ENCODE measurements at places on chromosomes 12 and 14. TPM values are rescaled to one million over a fixed set of nuclear protein-coding genes. Genes with fewer than 3 reads are reported as not detected.
A peak's percentile ranks its signal among the peaks of the same experiment; 100 is the strongest.

The TAMALIN gene
- 6.6 TPM for total RNA-seq

The KIF5A gene
- 5.3 TPM for total RNA-seq

The NID2 gene
- total RNA-seq = 2.9 TPM

The TMEM63C gene
- total RNA-seq = 1.6 TPM

The TMEM132D gene
- 4.5 TPM for total RNA-seq

The CCDC88C gene
- total RNA-seq = 59.4 TPM

The SLC38A2 gene
- 215 TPM for total RNA-seq

The GALNT4 gene
- total RNA-seq = 7.4 TPM

GRCh38 chr12:31620311-31620710 is 29.4 kb upstream of the DENND5B start:
- no peak overlapping the region for H3K27ac ChIP-seq
- H3K27me3 ChIP-seq = no peaks in the 10 kb centered on the region
- no peaks in the 10 kb centered on the region for H3K36me3 ChIP-seq
- peaks cover 3% of the 10 kb centered on the region for H3K4me1 ChIP-seq
- DNase-seq = no peak
- H3K4me3 ChIP-seq = no peak overlapping the region

DNA sequence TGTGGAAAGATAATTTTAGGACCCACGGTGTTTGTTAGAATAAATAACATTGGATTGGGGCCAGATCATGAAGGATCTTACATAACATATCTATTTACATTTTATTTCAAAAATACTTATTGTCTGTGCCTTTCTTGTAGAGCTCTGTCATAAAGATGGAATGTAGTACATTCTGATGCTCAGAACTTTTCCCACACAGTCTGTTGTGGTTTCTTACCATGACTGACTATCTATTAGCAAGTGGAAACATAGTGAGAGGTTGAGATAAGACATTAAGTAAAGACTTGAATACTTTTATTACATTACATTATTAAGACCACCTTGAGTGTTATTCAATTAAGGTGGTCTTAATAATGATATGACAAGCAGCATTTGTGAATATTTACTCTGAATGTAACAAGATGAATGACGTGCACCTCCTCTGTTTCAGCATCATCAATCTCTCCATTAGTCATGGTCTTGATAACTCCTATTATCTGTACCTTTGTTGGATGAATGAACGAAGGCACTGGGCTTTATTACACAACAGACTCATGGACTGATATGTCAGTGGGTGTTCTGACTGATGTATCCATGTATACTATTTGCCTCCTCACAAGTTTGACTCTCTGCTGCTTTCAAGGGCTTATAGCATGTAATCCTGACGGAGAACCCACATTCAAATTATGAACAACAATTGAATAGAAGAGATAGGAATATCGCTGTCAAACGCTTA is 883.0 kb upstream of the FLRT2 start:
- no peaks in the 10 kb centered on the region for H3K27me3 ChIP-seq
- no peak overlapping the region for H3K27ac ChIP-seq
- no peak overlapping the region for H3K4me3 ChIP-seq
- peaks cover 6% of the 10 kb centered on the region for H3K4me1 ChIP-seq

DNA sequence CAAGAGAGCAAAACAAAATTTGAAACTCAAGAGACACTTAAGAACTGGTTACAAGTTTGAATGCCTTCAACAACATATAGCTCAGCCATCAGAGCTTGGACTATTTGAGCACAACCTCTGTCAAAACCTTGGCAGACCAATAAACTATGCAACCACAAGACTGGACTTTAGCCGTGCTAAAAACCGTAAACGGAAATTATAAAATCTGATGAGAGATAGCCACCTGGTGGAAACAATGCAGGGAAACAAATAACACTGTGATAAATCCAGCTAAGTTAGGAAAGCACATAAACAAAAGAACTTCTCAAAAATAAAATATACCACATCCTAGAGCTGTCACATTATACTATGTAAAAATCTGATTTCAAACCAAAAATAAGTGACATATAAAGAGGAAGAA is 1074.2 kb upstream of the NOVA1 start:
- no peak for DNase-seq
- no peak overlapping the region for H3K27ac ChIP-seq
- H3K4me1 ChIP-seq = no peaks in the 10 kb centered on the region
- H3K4me3 ChIP-seq = peak overlapping the region; percentile 73
- no peaks in the 10 kb centered on the region for H3K36me3 ChIP-seq

- no peaks in the 10 kb centered on the region for H3K36me3 ChIP-seq
- no peak for DNase-seq
- no peaks in the 10 kb centered on the region for H3K4me1 ChIP-seq
- no peak overlapping the region for H3K4me3 ChIP-seq
- H3K27me3 ChIP-seq = no peaks in the 10 kb centered on the region
Observed at GRCh38 chr12:68397566-68398158, 65.5 kb upstream of the MDM1 start.

DNA sequence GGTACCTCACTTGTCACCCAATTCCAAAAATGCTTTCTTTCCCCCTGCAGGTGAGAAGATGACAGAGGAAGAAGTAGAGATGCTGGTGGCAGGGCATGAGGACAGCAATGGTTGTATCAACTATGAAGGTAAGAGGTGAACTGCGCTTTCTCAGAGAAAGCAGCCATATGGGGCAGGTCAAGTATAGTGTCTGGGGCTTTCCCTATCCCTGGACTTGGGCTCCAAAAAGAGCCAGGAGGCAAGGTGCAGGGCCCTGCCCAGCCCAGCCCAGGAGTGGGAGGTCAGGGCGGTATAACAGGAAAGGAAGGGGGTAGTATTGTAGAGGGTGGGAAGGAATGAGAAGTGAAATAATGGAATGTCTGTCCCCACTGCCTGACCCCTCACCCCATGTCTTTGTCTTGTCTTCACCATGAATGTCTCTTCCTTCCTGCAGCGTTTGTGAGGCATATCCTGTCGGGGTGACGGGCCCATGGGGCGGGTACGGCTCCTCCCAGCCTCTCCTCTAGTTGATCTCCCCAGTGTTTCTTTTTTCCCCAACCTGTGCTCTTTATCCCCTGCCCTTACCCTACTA is 2.1 kb downstream of the MYL6 start:
- H3K4me1 ChIP-seq = peaks cover 8% of the 10 kb centered on the region
- peak overlapping the region; percentile 21 for H3K27ac ChIP-seq
- DNase-seq = peak; percentile 64
- peak overlapping the region; percentile 97 for H3K4me3 ChIP-seq

DNA sequence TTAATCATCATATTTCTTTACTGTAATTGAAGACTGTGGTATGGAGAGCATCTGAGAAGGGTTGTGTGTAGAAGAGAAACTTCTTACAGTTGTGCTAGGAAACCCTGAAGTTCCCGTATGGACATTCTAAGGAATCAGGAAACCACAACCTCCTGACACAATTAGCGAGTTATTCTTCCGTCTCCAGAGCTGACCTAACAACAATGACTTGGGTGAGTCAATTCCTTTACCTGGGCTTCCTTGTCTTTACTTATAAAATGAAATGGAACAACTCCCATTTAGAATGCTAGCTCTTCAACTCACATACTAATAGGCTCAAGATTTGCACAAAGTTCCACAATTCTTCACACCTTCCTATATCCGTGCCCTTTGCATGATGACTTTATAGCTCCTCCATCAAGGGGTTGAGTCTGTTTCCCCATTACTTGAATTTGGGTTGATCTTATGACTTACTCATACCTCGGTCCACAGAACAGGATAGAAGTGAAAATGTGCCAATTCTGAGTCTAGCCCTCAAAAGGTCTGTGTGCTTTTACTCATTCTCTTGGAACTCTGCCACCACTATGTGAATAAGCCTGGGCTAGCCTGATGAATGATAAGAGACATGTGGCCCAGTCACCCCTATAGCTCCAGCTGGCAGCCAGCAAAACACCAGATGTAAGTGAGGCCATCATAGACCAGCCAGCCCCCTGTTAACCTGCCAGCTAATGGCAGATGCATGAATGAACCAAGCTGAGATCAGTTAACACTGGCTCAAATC is 459.4 kb downstream of the ETNK1 start:
- no peak for DNase-seq
- no peaks in the 10 kb centered on the region for H3K4me1 ChIP-seq
- H3K27me3 ChIP-seq = no peaks in the 10 kb centered on the region
- H3K27ac ChIP-seq = no peak overlapping the region
- H3K36me3 ChIP-seq = peaks cover 88% of the 10 kb centered on the region

DNA sequence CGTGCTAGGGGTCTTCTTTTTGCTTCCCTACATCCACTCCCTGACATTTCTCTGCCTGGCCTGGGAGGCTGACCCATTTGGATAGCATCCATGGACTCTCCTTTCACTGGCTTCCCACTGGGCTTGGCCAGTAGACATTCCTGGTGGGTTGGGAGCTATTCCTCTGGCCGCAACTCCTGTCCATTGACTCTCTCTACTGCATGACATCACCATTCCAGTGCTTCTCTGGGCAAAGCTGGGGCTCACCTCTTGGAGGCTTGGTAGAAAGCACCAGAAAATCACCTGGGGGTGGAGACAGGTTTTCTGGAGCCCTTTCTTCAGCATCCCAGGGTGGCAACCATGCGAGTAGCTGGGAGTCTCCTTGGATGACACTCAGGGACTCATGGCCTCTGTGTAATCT is 16.7 kb upstream of the LHX5 start:
- H3K36me3 ChIP-seq = no peaks in the 10 kb centered on the region
- no peak overlapping the region for H3K4me3 ChIP-seq
- H3K27me3 ChIP-seq = peaks cover 36% of the 10 kb centered on the region

GRCh38 chr14:34043627-34044372 is 92.9 kb upstream of the EGLN3 start:
- DNase-seq = peak; percentile 65
- H3K27ac ChIP-seq = no peak overlapping the region
- no peak overlapping the region for H3K4me3 ChIP-seq
- no peaks in the 10 kb centered on the region for H3K27me3 ChIP-seq
- H3K36me3 ChIP-seq = no peaks in the 10 kb centered on the region
- H3K4me1 ChIP-seq = no peaks in the 10 kb centered on the region

GRCh38 chr12:22377731-22378496 is 43.4 kb upstream of the ST8SIA1 start:
- H3K4me1 ChIP-seq = no peaks in the 10 kb centered on the region
- H3K27ac ChIP-seq = no peak overlapping the region
- H3K4me3 ChIP-seq = no peak overlapping the region

DNA sequence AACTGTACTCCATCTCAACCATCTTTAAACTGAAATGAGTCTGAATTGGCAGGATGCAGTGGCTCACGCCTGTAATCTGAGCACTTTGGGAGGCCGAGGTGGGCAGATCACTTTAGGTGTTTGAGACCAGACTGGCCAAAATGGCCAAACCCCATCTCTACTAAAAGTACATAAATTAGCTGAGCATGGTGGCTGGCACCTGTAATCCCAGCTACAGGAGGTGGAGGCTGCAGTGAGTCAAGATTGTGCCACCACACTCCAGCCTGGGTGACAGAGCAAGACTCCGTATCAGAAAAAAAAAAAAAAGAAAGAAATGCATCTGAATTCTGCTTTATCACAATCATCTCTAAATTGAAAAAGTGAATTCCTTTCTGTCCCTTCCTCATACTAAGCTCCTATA is 110.3 kb downstream of the NELL2 start:
- H3K36me3 ChIP-seq = no peaks in the 10 kb centered on the region
- H3K27me3 ChIP-seq = no peaks in the 10 kb centered on the region
- no peaks in the 10 kb centered on the region for H3K4me1 ChIP-seq
- H3K27ac ChIP-seq = no peak overlapping the region

- no peak overlapping the region for H3K4me3 ChIP-seq
- H3K27me3 ChIP-seq = peaks cover 14% of the 10 kb centered on the region
- no peaks in the 10 kb centered on the region for H3K36me3 ChIP-seq
- no peaks in the 10 kb centered on the region for H3K4me1 ChIP-seq
Observed at GRCh38 chr12:118166946-118167345, 31.0 kb downstream of the PEBP1 start.

- H3K27me3 ChIP-seq = no peaks in the 10 kb centered on the region
- peak; percentile 8 for DNase-seq
- H3K36me3 ChIP-seq = no peaks in the 10 kb centered on the region
- no peak overlapping the region for H3K4me3 ChIP-seq
- no peaks in the 10 kb centered on the region for H3K4me1 ChIP-seq
Observed at GRCh38 chr14:105841022-105842009, 314.9 kb downstream of the TMEM121 start.

DNA sequence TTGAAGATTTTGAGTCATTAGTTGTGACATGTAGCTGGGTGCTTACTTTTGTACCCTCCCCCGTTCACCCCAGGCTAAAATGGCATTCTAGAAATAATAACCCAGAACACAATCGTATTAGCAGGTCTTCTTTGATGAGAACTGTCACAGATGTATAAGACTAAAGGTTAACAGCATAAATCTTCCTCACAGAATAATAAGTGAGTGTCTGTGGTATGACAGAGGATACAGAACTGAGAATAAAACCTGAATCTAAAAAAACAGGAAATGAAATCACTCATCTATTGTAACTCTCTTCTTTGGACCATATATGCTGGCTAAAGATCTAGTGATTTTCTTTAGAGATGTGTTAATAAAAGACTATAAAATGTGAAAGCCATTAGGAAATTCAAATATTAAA is 746.6 kb downstream of the LRFN5 start:
- no peaks in the 10 kb centered on the region for H3K27me3 ChIP-seq
- no peaks in the 10 kb centered on the region for H3K4me1 ChIP-seq
- H3K4me3 ChIP-seq = no peak overlapping the region
- H3K27ac ChIP-seq = no peak overlapping the region
- H3K36me3 ChIP-seq = no peaks in the 10 kb centered on the region

DNA sequence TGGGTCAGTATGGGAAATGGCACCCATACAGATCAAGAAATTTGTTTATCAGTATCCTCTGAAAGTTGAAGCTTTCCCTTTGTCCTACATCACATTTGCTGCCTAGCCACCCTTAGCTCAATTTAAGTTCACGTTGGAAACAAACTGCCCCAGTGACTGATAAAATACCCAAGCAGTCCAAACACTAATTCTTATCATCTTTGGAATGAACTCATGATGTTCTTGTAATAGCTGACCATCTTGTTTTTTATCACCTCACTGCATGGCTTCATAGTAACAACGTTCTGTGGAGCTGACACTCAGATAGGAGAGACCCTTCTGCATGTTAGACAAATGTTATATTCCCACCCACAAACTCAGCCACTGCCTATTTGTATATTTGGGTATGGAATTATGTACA is 93.4 kb downstream of the GPR135 start:
- no peak for DNase-seq
- H3K36me3 ChIP-seq = peaks cover 29% of the 10 kb centered on the region
- H3K4me1 ChIP-seq = no peaks in the 10 kb centered on the region
- H3K27me3 ChIP-seq = no peaks in the 10 kb centered on the region

DNA sequence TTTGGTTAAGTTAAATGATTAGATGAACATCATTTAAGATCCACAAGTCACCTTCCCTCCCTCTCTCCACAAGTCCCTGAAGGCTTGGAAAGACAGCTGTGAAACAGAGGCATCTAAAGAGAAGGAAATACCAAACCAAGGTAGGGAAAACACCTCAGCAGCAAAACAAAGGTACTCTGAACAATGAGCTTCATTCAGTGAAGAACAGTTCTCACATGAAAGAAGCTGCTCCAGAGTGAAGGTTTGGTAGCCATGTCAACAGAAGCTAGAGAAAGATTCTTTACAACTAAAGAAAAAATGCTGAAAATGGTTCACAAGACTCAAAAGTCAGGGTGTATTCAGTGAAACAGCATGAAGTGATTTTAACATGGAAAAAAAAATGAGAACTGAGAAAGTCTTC is 69.4 kb downstream of the FGD6 start:
- H3K4me1 ChIP-seq = peaks cover 3% of the 10 kb centered on the region
- H3K4me3 ChIP-seq = no peak overlapping the region
- H3K36me3 ChIP-seq = peaks cover 54% of the 10 kb centered on the region

Data from endodermal cell (in vitro differentiated cells).